ENCODE measurements at places on chromosomes 5 and 9.

GRCh38 chr9:122931226-122932121, at the start of gene ZBTB26:
Gene ZBTB26, minus strand, starts transcription at chr9:122931512. Its CDS starts 11,578 bp downstream, at chr9:122919934.
- peak; percentile 84 for DNase-seq

- no peak for DNase-seq
Observed at GRCh38 chr9:13109781-13110180, 169.7 kb downstream of the MPDZ start.

GRCh38 chr9:27659571-27659970, 86.3 kb upstream of the C9orf72 start:
- no peak for DNase-seq

DNA sequence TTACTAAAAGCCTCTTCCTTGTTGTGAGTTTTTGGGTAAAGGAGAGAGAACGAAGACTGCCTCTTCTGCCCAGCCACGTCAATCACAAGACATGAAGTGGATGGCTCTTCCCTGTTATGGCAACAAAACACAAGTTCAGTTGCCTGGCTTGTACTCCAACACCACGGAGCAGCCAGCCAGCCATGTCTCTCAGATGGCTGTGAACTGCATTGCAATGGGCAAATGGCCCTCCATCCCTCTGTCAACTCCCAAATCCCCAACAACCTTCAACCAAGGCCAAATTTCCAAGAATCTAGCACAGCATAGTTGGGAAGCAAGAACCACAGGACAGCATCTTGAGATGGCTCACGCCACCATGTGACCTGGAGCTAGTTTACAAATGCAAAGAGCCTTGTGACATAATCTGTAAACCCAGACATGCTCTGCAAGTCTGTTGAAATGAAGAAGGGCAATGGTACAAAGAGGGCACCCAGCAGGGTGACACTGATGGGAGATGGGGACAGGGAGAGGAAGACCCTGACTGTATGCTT, 53.9 kb downstream of the ZNF366 start:
- DNase-seq = no peak

- DNase-seq = no peak
Observed at GRCh38 chr5:132436936-132437335, 53.6 kb downstream of the IRF1 start.

- DNase-seq = no peak
Observed at GRCh38 chr5:52560366-52560765, 227.3 kb upstream of the ITGA1 start.

DNA sequence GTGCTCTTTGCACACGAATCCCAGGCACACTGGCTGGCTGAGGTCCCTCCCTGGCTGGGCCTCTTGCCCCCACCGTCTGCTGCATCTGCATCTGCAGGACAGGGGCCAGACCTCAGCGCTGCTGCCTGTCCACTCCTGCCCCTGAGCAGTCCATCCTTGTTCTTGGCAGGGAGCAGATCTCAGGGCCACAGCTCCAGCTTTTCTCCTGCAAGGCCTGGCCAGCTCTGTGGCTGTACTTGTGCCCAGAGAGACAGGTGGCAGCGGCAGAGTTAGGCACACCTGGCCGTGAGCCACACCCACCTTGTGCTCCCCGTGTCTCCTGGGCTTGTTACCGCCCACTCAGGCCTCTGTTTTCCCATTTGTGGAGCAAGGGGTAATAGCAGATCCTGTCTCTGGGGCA, 13.9 kb downstream of the NEK6 start:
- no peak for DNase-seq

GRCh38 chr5:166503506-166503905, 1787.9 kb upstream of the WWC1 start:
- DNase-seq = no peak

DNA sequence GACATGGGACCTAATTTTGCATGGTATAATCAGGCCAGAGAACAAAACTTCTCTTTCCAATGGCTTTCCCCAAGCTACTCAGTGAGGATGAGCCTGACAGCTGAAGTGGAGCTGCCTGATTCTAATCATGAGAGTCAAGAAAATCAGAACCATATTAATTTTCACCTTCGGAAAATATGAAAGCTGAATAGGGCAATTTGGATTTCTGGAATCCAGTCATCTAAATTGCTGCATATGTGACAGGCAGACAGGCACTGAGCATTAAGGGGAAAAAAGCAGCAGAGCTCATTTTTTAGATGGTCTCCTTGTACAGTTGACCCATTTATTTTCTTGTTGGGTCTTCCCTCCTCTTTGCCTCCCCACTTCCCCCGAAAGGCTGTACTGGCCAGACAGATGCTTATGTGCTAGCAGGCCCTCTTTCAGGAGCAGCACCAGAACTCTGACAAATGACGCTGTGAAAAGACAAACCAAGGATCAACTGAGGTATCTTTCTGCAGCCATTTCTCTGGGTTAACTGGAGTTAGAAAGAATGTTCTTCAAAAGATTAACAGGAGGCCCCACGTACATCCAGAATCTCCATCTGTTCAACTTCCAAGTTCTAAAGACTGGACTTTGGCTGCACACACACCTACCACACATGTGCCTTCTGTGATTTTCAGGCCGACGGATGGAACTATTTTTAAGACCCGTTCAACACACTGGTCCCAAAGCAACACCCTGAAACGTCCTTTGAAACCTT, 175.2 kb downstream of the DCP2 start:
- DNase-seq = no peak

- DNase-seq = no peak
Observed at GRCh38 chr5:148011398-148012137, 52.2 kb upstream of the SPINK5 start.

DNA sequence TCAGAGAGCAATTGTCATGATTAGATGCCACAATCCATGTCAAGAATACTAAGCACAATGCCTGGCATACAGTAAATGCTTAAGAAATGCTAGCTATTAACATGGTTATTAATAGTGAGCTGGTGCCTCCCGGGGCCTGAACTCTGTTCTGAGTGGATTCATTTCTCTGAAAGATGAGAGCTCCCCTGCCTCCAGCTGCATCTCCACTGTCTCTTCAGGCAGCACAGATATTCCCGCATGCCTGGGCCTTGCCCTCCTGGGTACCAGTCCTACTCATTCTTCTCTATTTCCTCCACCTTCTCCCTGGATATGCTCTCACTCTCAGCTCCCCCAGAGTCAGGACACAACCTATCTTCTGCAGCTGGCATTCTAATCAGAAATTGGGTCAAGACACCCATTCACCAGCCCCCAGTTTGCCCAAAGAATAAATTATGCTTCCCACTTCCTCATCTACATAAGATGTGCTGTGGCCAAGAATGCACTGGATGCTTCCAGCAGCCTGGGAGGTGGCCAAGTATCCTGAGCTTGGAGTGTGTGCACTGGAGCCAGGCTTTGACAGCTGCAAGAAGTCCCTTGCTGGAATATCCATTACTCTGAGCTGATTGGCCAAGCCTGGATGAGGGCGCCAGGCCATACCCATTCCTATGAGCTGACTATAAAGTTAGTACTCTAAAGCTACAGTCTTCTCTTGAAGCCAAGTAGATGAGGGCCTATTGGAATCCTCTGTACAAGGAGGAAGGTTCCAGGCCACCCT, 669.0 kb downstream of the ACTL7B start:
- no peak for DNase-seq

DNA sequence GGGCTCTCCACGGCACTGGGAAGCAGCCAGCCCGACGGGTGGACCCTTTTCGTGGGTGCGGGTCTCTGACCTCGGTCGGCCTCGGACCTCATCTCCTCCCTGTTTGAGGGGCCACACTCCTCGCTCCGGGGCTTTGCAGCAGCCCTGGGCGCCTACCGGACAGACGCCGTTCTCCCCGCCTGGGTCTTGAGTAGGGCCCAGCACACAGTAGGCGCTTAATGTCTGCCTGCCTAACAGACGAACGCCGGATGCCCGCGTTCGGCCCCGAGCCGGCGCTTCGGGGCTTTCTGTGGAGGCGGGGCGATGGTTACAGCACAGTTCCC, 842 bp upstream of the GTF3C5 start:
- DNase-seq = no peak

DNA sequence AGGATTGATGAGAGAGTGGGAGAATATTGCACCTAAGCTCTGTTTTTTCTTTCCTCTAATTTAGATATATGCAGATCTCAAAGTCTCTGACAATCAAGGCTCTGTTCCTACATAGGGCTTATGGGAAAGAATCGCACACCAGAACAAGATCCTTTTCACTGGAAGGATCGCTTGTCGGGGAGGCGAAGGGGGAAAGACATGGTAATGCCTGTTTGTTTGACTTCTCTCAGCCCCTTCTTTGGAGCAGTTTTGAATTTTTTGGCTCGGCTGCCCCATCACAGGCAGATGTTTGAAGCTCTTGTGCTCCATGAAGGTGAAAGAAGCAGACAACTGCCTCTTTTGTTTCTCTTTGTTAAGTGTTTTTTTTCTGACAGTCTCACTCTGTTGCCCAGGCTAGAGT, 599.9 kb upstream of the ZNF608 start:
- no peak for DNase-seq

DNA sequence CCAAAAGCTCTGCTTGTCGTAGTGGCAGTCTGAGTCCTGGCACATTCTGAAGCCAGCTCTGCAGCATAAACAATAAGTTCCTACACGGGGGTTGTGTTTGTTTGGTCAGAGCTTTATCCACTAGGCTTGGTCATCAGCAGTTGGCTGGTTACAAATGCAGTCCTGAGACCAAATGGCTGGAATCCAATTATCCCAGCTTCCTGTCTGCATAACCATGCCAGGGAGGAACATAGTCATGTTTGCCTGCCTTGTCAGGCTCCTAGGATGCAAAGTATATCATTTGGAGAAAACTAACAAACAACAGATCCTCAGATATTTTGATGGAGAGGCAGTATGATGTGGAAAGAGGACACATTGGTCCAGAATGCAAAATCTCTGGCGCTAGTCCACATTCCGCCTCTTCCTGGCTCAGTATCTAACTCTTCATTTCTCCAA, 85.8 kb downstream of the FBXO38 start:
- DNase-seq = no peak

- DNase-seq = no peak
Observed at GRCh38 chr5:60649288-60649917, 50.6 kb downstream of the DEPDC1B start.

DNA sequence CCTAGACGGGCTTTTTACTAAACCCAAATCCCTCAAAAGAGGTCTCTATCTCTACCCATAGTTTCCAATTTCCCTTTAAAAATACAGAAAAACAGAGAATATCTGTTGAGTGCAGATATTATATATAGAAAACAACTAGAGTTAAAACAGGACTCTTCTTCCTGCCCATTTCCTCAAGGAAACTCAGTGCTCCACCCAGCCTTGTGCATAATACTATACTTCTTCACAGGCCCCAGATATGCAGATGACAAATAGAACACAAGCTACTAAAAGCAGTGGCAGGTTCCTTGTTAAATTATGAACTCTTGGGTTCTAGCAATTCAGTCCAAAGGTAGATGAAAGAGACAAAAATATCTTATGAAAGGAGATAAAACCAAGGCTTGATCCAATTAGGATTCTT, 200.2 kb downstream of the TSSK1B start:
- no peak for DNase-seq

DNA sequence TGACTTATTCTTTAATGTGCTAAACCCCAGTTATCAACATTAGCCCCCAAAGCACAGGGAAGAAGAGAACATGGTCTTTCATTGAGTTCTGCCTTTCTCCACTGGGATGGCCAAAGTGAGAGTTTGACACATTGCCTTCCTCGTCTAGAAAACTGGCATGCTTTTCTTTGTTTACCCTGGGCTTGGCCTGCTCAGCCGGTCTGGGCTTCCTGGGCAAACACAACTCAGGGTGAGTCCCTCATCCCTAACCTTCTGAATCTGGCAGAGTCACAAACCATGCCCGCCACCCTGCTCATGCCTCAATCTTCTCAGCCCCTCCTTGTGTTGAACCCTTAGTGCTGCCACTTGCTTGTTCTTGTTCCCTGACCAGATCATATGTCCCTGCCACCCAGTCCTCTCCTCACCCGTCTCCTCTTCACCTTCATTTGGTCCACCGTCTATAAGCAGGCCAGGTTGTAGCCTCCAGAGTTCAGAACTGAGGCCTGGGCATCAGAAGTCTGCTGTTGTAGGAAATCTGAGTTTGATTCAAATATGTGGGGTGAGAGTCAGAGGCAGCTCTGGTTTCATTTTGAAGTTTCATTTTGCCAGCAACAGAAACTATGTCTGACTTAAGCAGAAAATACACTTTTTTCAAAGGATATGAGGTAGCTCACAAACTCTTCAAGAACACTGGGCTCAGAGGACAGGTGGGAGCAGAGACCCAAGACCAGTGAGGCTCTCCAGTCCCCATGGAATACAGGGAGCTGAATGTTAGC, 217.6 kb downstream of the NDUFS4 start:
- no peak for DNase-seq

DNA sequence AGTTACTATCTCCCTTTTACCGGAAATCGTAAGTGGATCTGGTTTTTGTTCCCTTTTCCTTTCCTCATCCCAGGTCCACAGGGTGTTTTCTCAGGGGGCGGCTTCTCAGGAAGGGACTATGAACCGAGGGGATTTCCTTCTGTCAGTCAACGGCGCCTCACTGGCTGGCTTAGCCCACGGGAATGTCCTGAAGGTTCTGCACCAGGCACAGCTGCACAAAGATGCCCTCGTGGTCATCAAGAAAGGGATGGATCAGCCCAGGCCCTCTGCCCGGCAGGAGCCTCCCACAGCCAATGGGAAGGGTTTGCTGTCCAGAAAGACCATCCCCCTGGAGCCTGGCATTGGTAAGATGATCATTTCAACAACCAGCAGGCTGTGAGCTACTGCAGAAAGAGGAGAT, 75.8 kb downstream of the GOLPH3 start:
- DNase-seq = no peak

- no peak for DNase-seq
Observed at GRCh38 chr5:141223112-141223783, at the start of gene PCDHB14. Gene PCDHB14, plus strand, starts transcription at chr5:141223343. Its CDS starts 163 bp downstream, at chr5:141223506.

DNA sequence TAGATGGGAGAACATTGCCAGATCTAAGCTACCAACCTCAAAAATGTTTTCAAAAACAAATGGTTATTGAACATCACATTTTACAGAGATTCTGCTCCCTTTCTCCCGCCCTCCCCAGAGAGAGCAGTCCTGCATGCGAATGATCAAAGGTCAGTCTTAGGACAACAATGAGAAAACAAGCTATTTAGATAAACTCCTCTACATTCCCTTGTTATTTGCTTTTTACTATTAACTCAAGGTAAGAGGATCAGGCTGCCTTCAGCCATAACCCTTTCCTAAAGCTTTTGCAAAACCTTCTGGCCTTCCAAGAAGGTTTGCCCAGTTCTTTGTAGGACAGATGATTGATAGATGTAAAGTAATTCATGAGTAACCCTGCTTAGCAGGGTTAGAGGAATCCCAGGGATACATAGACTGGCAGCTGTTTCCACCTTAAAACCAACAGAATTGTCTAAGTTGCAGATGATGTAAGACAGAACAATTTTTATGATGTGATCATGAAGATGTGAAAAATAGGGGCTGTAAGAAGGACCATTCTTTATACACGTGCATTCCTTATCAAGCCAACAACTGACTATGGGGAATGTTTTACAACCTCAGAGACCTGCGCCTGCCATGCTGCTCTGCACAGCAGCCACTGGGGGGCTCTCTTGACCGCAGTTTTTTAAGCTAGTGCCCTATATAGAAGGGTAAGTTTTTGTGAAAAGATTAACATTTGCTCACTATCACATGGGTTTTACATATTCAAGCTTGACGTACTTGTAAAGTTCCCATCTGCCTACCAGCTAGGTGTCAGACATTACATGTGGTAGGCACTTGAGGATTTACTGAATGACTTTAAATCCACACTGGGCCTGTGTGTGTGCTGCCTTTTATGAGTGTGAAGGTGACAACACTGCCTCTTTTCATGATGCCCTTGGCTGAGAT, 2.3 kb upstream of the ZNF782 start:
- peak; percentile 65 for DNase-seq

Data from T follicular helper cell (primary cell).